ENCODE measurements at places on chromosomes 4 and X. TPM values are rescaled to one million over a fixed set of nuclear protein-coding genes. Genes with fewer than 3 reads are reported as not detected.

Gene CCDC160
- total RNA-seq: 3.0 TPM

Gene FMR1NB
- total RNA-seq: not detected

Gene PWWP3B
- 6.9 TPM for total RNA-seq

Gene SOX3
- total RNA-seq: not detected

Gene GYG2
- total RNA-seq: 11.0 TPM

Gene CSAG3
- total RNA-seq: not detected

Gene PAGE2B
- total RNA-seq: 0.70 TPM

Gene ZNF185
- 16.5 TPM for total RNA-seq

Gene PABPC1L2A
- total RNA-seq: not detected

Gene NHSL2
- 9.3 TPM for total RNA-seq

Gene MAPK10
- 155 TPM for total RNA-seq

Gene PNMA3
- total RNA-seq: 12.5 TPM

Gene SORCS2
- 7.1 TPM for total RNA-seq

Gene FOXP3
- 0.23 TPM for total RNA-seq

Gene DMRTC1
- total RNA-seq: not detected

Gene FATE1
- total RNA-seq: 0.29 TPM

Gene CT45A3
- 0.18 TPM for total RNA-seq

Gene DRD5
- 1.2 TPM for total RNA-seq

Gene SH3TC1
- 65.4 TPM for total RNA-seq

Gene PNMA5
- total RNA-seq: not detected

Gene SPANXA2
- not detected for total RNA-seq

Gene GUCY1A1
- 80.2 TPM for total RNA-seq

Gene MTNR1A
- 2.0 TPM for total RNA-seq

Gene ZCCHC18
- 2.5 TPM for total RNA-seq

Gene F8A2
- total RNA-seq: not detected

Gene SRPX
- 22.0 TPM for total RNA-seq

Gene RAB33A
- total RNA-seq: 1.3 TPM

Gene PASD1
- total RNA-seq: not detected

Gene NEXMIF
- 4.1 TPM for total RNA-seq

Gene WDR13
- total RNA-seq: 115 TPM
